ENCODE measurements at places on chromosomes 3 and 15. TPM values are rescaled to one million over a fixed set of nuclear protein-coding genes. Genes with fewer than 3 reads are reported as not detected.
A peak's percentile ranks its signal among the peaks of the same experiment; 100 is the strongest.

GP5 gene
- polyA plus RNA-seq = 0.27 TPM

XCR1 gene
- polyA plus RNA-seq = 0.10 TPM

P2RY14 gene
- polyA plus RNA-seq = 1.9 TPM

CD96 gene
- polyA plus RNA-seq = 0.48 TPM

NR1I2 gene
- polyA plus RNA-seq = 0.22 TPM

THRB gene
- polyA plus RNA-seq = 1.7 TPM

BFSP2 gene
- polyA plus RNA-seq = not detected

FEZF2 gene
- polyA plus RNA-seq = not detected

CCDC54 gene
- polyA plus RNA-seq = 1.8 TPM

CHDH gene
- 0.84 TPM for polyA plus RNA-seq

LTF gene
- 2.3 TPM for polyA plus RNA-seq

MCF2L2 gene
- polyA plus RNA-seq = 0.23 TPM

IL20RB gene
- polyA plus RNA-seq = 1.9 TPM

KLHL6 gene
- polyA plus RNA-seq = 2.5 TPM

GRCh38 chr3:151467069-151467468, 6.2 kb upstream of the IGSF10 start:
- DNase-seq = no peak

- DNase-seq = peak; percentile 42
Observed at GRCh38 chr3:87350367-87351199, 74.2 kb upstream of the POU1F1 start.

- no peak for DNase-seq
Observed at GRCh38 chr3:160780245-160780644, 24.2 kb downstream of the PPM1L start.

DNA sequence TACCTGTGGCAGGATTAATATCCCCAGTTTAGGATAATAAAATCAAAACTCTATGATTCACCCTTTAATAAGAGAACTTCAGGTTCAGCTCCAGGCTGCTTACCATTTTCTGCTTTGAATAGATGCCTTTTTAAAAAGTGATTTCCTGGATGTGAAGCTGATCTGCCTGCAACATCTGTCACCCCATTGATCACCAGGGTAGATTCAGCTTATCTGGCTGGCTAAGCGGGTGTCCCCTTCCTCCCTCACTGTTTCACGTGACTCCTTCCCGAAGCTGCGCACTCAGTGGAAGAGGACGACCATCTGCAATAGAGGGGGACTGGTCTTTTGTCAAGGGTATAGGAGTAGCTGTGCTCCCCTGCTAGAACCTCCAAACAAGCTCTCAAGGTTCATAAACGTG, 128.1 kb downstream of the IL1RAP start:
- DNase-seq = no peak

DNA sequence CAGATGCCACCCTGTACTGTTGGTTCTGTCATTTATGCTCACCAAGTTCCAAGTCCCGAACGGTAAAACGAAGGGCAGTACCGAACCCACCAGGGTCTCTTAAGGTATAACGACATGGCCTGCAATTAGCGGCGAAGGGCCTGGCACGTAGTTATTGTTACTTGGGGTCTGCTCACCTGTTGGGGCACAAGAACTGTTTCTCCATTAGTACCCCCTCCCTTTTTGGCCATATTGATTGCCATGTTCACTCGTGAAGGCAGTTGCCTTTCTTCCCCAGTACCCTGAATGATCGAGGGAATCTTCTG, 435 bp downstream of the IL17RB start:
- no peak for DNase-seq

DNA sequence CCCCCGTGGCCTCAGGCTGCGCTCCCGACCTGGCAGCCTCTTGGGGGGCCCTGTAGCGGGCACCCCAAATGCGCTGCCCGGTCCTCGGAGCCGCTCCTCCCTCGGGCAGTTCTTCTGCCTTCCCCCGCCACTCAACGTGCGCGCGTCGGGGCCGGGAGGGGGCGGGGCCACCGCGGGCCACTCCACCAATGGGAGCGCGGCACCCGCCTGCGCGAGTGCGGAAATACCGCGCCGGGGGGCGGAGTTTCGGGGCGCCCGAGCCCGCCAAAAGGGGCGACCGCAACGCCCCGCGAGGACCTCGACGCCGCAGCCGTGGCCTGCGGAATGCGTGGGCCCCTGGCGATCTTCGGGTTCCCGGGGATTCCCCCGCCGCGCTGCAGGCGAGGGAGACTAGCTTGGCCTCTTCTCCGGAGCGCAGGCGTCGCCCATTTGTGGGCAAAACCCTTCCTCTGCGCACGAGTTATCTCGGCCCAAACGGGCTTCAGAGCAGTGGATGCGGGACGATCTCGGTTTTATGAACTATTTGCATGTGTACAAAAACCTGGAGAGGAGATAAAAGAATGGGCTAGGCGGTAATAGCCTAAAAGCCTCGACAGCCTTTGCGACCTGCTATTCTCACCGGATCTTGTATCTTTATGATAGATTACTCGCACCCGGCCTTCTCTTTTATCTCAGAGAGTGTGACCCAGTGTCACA, at the start of gene TASOR:
Gene TASOR (minus strand): TSS at position 144 of the 696 bp plus-strand sequence. CDS start 259 bp downstream, outside the sequence.
- peak; percentile 85 for DNase-seq

- no peak for DNase-seq
Observed at GRCh38 chr3:51751287-51751686, 27.8 kb downstream of the IQCF6 start.

- no peak for DNase-seq
Observed at GRCh38 chr3:52816199-52816598, 14.3 kb downstream of the ITIH4 start.

DNA sequence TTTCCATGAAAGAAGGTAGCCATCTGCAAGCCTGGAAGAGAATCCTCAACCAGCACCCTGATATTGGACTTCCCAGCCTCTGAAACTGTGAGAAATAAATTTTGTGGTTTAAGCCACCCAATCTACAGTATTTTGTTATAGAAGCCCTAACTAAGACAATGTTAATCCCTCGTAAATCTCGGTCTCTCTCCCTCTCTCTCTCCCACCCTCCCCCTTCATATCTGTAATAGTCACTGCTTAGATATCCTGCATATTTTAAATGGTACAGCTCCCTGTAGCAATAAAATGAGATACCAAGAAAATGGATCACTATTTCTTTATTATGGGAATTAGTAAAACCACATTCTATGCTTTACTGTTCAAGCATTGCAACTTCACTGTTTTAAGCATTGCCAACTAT, 21.0 kb upstream of the FAM174B start:
- DNase-seq = no peak

GRCh38 chr3:112460519-112461195, 38.6 kb downstream of the BTLA start:
- DNase-seq = no peak

- DNase-seq = no peak
Observed at GRCh38 chr3:13851091-13851849, 28.6 kb downstream of the WNT7A start.

- no peak for DNase-seq
Observed at GRCh38 chr15:78211189-78211921, 23.0 kb downstream of the ACSBG1 start.

DNA sequence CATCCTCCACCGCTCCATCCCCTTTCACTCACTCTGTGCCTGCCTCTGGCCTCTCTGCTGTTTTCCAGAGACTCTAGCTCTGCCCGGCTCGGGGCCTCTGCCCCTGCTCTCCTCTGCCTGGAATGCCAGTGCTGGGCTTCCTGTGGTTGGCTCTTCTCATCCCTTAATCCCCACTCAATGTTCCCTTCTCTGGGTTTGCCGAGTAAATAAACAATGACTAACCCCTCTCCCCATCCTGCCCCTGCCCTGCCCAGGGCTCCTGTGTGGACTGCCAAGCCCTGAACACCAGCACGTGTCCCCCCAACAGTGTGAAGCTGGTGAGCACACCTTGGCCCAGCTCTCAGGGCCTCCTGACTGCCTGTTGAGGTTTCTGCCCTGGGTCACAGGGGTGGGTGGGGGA, 12.2 kb downstream of the STAB1 start:
- DNase-seq = no peak

DNA sequence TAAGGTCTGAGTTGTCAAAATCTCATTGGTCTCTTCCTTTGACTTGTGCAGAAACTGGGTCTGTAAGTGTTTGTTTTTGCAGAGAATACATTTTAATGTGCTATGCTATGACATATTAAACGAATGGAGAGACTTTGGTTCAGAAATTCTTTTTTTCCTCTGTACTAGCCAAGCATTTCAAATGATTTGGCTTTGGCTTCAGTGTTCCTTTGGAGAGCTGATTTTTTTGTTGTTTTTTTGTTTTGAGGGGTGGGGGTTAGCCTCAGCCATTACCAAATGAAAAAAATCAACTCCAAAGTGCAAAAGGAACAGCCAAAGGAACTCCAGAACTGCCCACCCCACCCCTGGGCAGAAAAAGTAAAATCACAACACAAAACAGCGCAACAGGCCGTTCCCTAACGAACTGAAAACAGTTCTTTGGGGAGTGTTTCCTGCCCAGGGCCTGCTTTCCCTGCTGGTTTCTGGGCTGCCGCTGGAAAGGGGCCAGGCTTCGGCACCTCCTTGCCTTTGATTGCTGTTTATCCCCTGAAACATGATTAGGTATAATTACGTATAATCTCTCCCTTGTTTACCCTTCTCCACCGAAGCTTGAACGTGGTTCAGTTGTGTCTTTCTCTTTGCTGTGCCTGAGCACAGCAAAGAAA, 57.6 kb upstream of the NEO1 start:
- DNase-seq = peak; percentile 44

DNA sequence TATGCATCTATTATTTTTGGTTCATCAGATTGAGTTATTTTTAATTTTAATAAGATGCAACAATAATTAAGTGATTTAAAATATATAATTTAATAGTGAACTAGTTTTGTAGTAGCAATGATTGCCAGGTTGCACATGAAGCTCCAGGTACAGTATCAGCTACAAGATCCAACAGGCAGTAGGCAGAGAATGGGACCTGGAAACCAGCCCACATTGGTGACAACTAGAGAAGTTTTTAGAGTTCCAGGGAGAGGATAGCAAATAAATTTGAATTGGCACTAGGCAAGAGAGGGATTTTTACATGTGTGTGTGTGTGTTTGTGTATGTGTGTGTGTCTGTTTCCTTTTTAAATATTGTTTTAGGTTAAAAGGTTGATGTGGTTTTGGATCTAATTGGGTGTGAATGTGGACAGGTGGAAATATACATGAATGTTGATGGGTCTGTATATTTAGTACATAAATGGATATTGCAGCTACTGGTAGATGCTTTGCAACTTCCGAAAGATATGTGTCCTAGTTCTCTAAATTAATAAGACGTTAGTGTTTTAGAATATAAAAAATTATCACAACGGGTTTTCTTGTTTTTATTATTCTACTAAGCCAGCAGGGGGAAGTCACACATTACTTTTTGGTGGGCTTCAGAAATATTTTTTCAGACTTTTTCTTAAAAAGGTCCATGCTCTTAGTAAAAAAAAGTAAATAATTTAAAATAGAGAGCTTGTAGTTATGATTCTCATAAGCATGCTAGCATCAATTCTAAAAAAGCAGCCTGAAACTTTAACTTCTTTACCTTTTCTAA, 110.1 kb upstream of the GBE1 start:
- DNase-seq = no peak

DNA sequence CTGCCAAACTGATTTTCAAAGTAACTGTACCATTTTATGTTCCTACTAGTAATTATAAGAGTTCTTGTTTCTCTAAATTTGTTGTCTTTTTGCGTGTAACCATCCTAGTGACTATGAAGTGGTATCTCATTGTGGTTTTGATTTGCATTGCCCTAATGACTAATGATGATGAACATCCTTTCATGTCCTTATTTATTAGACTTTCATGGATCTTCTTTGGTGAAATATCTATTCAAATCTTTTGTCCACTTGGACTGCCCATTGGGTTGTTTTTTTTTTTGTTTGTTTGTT, 3.6 kb downstream of the OXSR1 start:
- DNase-seq = no peak

GRCh38 chr15:64836023-64836536, 5.6 kb upstream of the PLEKHO2 start:
- no peak for DNase-seq

DNA sequence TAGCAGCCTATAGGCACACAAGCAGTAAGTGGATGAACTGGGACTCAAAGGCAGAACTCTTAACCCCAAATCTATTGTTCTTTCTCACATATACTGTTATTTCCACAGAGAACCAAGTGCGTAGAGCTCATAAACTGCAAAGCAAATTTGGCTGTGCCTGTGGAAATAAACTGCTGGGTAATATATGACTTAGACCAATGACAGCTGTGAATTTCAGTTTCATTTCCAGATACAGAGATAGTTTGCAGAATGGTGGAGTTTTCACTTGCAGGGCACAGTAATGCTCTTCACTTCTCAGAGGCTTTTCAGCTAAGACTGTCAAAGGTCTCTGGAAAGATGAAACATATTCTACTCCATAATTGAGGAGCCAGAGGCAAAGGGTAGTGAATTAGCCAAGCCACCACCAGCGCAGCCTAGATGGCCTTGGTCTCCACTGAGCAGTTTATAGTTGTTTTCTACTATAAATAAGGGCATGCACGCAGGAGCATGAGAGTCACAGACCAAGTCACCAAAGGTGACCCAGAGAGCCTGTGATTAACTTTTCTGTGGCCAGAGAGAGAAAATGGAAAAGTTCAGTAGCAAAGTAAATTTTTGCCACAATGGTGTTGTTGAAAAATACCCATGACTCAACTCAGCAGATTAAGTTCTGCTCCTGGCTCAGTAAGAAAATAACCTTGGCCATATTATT, 180.7 kb upstream of the GRM7 start:
- DNase-seq = peak; percentile 11

- DNase-seq = no peak
Observed at GRCh38 chr3:188396900-188397299, 242.9 kb downstream of the LPP start.

DNA sequence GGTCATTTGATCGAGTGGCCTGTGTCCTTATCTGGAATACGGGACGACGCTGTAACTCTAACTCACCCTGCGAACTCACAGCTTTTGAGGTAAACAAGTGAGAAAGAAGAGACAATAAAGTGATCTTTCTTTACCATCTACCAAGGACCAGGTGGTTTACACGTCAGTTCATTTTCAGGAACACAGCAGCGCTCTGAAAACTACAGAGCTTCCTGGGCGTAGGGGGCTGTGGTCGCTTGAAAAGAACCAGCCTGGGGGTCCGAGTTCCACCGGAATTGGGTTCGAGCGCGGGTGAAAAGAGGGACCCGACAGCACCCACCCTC, 357 bp downstream of the KIAA1143 start:
- DNase-seq = no peak

GRCh38 chr15:67125589-67126502, 60.4 kb downstream of the SMAD3 start:
- peak; percentile 92 for DNase-seq

- DNase-seq = no peak
Observed at GRCh38 chr3:24004171-24004938, 59.3 kb downstream of the NR1D2 start.

- DNase-seq = peak; percentile 56
Observed at GRCh38 chr3:27312044-27312668, 57.0 kb downstream of the NEK10 start.
